Activated T-cell treated with anti-CD3 and anti-CD28 coated beads for 1 hour (primary cell): ENCODE measurements at places on chromosomes 11 and 22.

GRCh38 chr11:46277622-46278386 lies at the start of gene CREB3L1:
CREB3L1 (plus strand) TSS chr11:46277662; CDS start chr11:46278112, 450 bp downstream.
- DNase-seq, result no peak

DNA sequence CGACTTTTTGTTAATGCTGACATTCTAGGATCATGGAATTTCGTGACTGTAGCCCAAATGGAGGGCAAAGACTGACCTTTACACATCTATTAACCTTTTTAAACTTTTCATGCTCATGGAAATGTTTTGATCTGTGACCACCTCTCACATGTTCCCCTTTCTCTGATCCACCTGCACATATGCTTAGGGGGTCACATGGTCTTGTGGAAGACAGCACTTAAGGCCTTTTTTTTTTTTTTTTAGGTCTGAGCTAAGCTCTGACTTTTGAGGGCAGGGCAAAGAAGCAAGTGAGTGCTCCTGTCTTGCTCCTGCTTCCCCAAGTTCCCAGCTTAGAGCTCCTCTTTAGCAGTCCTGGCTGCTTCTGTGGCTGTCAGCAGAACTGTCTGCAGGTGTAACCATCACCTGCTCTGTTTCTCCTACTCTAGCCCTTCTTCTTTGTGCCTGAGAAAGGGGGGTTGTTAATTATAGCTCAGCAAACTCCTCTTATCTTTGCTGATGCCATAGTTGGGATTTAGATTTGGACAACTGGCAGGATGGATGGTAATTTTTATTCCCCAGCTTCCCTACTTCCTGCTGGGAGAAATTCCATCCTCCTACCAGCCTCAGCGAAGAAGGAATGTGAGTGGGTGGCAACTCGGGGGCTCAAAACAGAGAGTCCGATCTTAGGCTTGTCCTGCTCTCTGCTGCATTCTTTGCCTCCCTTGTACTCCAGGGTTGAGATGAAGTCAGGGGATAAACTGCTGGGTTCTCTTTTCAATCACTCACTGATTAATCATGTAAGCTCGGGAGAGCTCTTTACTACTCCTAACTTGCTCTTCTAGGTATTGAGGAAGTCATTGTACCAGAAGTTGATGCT lies 64.4 kb downstream of the GRAMD1B start:
- DNase-seq, result no peak

DNA sequence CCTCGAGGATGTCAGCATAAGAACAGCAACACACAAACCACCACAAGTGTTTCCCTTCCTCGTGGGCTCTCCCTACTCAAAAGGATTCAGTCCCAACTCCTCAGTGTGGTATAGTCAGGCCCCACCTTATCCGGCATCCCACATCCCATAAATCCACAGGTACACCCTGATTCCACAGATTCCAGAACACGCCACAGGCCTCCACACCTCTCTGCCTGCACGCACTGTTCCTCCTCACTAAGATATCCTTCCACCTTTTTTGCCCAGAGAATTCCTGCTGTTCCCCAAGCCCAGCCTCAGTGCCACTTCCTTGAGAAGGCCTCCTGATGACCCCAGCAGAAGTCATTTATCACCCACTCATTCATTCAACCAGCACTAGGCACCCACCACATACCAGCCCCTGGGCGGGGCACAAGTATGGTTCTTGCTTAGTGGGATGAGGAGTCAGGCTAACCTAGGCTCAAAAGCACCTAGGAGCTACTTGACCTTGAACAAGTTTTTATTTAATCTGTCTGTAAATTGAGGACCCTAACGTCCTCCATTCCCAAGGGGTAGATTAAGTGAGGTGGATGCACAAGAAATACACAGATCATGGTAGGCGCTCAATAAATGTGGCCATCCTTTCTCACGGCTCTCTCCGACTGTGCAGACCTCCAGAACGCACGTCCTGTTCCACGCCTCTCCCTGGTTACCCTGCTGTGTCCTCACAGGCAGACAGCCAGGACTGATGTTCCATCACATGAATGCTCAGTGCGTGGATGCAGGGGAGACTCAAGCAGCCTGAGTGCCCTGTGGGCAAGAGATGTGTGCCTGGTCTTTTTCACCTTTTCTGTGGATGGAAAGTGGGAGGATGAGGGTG lies 2.1 kb upstream of the KCNJ4 start:
- DNase-seq, result no peak

DNA sequence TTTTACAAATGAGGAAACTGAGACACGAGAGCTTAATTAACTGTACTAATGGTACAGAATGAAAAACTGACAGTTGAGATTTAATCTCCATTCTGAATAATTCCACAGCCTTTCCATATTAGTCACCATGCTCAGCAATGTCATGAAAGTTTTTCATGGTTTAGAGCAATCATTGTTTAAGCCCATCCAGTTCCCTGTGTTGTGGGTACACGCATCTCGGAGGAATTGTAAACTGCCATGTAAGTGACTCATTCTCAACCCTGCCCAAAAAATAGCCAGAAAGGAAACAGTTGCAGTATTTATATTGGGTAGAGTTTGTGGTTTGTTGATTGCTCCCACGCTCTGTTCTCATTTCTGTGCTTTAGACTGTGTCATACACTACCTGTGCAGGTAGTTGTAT lies 1790.8 kb downstream of the LRRC4C start:
- DNase-seq, result no peak

DNA sequence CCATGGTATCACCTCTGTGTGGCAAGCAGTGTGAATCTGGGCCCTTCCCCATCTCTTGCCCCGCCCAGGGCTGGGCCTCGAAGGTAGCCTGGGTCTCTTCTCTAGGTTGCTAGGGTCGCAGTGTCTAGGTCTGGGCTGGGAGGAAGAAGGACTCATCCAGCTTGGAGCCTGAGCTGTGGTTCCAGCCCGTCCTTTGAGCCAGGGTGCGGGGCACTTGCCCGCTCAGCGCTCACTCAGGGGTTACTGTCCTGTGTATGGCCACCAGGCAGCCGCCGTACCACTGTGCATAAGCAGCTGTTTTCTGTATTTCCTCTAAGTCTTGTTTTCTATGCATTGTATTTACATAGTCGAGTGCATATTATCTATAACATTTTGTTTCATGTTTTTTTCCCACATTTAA lies 160.9 kb downstream of the TBC1D22A start:
- DNase-seq, result no peak

- no peak for DNase-seq
Measured at GRCh38 chr11:113551645-113552044, 76.4 kb upstream of the DRD2 start.

DNA sequence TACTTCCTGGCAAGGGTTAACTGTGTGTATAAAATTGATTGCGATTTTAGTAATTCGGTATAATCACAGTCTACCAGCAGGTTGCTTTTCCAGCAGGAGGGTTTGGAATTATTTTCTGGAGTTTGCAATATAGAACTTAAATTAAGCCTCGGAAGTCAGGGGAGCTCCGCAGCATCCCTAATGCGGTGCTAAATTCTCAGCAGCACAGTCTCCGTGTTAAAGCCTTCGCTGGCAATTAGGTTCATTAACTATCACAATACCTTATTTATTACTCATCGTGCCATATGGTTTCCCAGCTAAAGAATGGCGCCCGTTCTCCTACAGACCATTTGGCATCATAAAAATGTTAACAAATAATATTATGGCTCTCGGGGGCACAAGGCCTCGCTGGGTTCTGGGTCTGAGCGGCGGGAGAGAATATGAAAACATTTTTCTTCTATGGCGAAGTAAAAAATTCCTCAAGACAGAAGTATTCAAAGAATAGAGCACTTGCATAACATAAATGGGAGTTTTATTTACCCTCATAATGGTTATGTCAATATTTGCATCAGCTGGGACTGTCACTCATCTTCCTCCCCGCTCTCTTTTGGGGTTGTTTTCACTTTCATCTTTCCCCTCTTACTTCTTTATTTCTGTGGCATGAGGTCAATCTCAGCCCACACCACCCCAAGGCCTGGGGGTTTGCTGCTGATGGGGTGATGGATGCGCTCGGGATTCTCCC lies 28.1 kb upstream of the ZBTB16 start:
- no peak for DNase-seq

DNA sequence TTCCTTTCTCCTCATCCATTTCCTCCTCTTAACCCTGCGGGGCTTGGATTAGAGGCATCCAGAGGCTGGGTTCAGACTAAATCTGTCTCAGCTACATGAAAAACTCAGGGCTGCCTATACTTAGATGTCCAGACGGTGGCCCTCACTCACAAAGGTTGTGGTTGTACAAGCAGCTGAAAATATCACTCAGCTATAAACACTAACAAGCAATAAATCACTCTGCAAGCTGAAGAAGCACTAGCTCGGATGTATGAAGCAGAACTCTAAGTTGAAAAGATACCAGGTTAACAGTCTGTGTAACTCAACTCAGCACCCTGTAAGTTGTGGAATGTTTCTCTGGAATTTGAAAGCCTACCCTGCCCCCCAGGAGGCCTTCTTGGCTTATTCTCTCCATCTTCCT lies 82.9 kb downstream of the EXT2 start:
- no peak for DNase-seq

- no peak for DNase-seq
Measured at GRCh38 chr11:114653148-114653547, 25.2 kb upstream of the NXPE2 start.
